ENCODE measurements at places on chromosomes 6 and 20.

- DNase-seq, result no peak
These were observed 104.5 kb upstream of the ADGRF1 start for GRCh38 chr6:47146431-47147174.

- peak; percentile 93 for DNase-seq
These were observed at the start of gene SEC63 for GRCh38 chr6:107957909-107958688. SEC63 (minus strand) TSS chr6:107958208; CDS start chr6:107958009, 199 bp downstream.

- DNase-seq, result no peak
These were observed 311.7 kb downstream of the CBLN4 start for GRCh38 chr20:55693641-55694040.

GRCh38 chr6:143505537-143505936, 6.0 kb downstream of the FUCA2 start:
- DNase-seq, result no peak

Measured in HuH-7 (cell line).